ENCODE measurements at places on chromosomes 12 and 14.

GRCh38 chr14:22878271-22879246, 4.5 kb upstream of the REM2 start:
- DNase-seq = no peak

- no peak for DNase-seq
Measured at GRCh38 chr12:29025937-29026336, 123.1 kb upstream of the FAR2 start.

DNA sequence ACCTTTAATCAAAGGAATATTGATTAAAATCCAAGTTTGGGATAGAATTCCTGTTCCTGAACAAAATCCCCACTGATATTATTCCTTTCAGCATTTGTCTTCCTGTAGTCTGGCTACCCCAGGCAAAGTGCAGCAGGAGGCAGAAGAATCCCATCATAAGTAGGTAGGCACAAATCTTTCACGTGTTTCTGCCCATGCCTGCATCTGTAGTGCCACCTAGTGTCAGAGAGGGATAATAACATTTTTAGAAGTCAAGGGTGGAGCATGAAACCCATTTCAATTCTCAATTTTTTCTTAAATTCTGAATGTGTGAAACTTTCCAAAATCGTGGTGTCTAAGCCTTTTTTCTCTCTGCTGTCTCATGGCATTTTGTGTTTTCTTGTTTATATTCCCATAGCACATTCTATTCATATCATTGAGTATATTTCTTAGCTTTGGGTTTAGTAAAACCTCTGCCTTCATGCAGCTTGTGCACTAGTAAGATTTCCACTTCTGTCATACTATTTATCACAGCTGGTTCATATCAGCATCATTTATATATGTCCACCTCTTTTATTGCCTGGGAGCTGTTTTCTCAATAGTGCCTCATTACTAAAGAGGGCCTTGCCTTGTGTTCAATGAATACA, 47.8 kb upstream of the RERG start:
- DNase-seq = peak; percentile 55

- peak; percentile 48 for DNase-seq
Measured at GRCh38 chr14:68376067-68376779, 416.6 kb downstream of the ZFP36L1 start.

DNA sequence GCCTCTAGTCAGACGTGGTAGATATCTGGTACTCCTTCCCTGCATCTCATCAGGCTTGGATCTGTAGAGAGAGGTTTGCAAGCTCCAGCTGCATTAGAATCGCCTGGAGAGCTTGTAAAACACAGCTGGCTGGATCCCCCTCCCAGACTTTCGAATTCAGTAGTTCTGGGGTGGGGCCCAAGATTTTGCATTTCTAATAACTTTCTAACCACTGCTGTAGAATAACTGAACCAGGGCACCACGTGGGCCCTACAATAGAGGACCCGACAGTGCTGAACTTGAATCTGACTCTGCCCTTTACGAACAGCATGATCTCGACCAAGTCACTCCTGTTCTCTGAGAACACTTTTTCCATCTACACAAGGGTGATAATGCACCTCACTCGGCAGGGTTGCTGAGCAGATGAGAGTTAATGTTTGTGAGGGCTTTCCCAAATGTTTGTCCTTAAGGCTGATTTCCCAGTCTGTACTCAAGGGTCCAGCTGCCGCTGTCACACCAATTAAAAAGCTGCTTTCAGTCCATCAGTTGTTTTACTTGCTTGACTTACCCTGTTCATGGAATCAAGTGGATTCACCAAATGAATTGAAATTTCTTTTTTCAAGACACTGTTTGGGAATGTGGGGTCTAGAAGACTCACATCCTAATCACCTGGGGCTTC, 86.6 kb upstream of the SLC24A4 start:
- DNase-seq = no peak

GRCh38 chr14:104863923-104864266, 1.2 kb upstream of the CEP170B start:
- no peak for DNase-seq

- DNase-seq = peak; percentile 40
Measured at GRCh38 chr12:113684053-113684907, 212.6 kb upstream of the LHX5 start.

GRCh38 chr12:6277982-6278438, 32.5 kb upstream of the PLEKHG6 start:
- DNase-seq = no peak

DNA sequence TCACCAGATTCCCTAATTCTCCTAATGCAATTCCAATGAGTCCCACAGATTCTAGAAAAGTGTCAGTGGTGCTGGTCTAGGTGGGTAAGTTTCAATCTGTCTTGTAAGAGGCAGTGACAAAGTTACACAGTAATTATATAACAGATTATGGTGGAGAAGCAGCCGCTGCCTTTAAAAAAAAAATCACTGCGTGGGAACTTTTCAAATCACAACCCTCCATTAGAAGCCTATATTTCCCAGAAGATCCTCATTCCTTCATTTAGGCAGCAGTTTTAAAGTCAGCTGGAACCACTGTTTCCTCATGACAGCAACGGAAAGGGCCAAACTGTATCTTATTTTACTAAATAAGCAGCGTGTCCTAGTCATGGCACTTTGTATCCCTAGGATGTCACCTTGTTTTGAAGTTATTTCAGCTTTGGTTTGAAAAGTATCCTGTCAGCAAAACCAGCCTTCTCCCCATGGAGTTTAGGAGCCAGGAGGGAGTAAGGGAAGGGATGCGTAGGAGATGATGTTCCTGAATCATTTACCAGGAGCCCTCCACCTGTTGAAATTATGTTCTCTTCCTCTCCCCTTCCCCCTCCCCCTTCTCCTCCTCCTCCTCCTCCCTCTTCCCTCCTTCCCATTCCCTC, 27.7 kb upstream of the DUSP6 start:
- no peak for DNase-seq

DNA sequence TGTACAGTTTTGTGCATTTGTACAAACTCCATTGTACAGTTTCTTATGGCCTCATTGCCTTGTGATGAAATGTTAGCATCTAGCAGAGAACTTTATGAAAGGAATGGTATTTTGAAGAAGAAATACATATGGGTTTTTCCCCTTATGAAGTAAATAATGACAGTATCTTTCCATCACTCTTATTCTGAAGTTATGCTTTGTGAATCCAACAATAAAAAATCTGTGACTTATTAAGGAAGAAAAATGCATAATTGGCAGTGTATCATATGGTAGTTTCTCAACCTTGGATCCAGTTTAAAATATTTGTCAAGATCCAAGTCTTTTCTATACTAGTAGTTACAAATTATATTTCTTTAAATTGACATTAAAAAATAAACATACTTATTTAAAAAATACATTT, 859.1 kb upstream of the FLRT2 start:
- DNase-seq = no peak

- no peak for DNase-seq
Measured at GRCh38 chr12:66237505-66238175, 48.6 kb downstream of the IRAK3 start.

DNA sequence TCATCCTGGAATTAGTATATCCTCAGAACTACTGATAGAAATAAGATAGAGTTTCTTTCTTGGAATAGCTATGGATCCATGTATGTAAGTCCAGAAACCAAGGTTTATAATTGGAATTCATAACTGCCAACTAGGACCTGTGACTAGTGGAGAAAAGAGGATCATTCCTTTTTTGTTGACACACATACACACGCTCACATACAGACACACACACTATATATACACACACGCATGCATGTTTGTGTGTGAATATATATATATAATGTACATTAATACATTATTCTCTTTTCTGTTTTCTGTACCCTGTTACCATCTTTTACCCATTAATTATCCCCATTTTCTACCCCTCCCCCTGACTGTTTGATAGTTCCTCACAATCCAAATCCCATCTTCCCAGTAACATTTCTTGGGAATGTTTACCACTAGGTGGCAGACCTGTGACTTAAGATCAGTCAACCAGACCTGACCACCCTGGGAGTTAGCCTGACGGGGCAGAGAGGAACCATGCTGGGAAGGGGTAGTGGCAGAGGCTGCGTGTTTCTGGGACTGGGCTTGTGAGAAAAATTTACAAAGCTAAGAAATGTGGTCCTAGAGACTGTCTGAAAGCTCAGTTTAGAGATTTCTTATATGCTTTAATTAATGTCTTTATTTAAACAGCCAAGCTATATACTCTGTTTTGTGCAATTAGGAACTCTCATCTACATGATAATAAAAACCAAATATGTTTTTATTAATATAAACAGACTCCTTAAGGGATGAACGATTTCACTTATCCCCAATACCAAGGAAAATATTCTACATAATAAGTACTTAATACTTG, 308.0 kb downstream of the PPFIA2 start:
- peak; percentile 54 for DNase-seq

GRCh38 chr14:102608064-102608446, 15.6 kb downstream of the RCOR1 start:
- no peak for DNase-seq

Data from EL (cell line).